ENCODE measurements at places on chromosomes 2 and 18.

GRCh38 chr2:197071213-197071612, 144.7 kb upstream of the PGAP1 start:
- no peak for DNase-seq

DNA sequence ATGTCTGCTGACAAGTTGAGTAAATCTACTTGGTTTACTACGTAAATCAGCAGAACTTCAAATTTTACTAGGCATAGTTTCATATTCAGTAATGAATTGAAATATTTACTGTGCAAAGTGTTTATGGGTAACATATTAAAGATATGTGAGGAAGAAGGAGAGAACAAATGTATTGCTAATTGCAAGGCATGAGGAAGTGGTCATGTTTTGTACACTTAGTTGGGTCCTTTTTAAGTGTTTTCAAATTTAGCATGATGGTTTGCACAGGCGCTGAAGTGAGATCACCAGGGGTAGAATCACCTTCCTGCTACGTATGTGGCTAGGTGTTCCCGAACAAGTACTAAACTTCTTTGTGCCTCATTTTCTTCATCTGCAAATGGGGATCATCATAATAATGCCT, 1534.4 kb downstream of the LRP1B start:
- DNase-seq: no peak

DNA sequence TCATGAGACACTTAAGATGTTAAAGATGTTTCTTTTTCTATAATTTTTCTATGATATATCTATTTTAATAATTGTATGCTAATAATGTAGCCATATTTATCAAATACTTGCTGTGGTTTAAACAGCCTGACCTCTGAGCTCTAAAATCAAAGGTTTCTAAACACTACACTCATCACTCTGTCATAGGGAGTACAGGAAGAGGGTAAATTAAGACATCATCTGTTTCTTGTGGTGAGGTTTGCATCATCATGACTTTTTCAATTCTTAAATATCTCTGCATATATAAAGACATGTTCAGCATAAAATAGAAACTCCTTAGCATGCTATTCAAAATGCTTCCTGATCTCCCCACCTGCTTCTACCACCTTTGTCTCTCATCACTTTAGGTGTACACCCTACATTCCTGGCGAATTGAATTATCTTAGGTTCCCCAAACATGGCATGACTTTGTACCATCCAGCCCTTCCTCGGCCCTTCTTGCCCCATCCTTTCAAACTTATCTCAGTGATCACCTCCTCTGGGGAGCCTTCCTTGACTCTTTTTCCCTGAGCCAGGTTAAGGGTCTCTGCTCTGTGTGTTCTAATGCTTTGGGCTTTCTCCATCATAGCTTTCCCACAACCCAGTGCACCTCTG, 105.3 kb upstream of the TTN start:
- DNase-seq: no peak

DNA sequence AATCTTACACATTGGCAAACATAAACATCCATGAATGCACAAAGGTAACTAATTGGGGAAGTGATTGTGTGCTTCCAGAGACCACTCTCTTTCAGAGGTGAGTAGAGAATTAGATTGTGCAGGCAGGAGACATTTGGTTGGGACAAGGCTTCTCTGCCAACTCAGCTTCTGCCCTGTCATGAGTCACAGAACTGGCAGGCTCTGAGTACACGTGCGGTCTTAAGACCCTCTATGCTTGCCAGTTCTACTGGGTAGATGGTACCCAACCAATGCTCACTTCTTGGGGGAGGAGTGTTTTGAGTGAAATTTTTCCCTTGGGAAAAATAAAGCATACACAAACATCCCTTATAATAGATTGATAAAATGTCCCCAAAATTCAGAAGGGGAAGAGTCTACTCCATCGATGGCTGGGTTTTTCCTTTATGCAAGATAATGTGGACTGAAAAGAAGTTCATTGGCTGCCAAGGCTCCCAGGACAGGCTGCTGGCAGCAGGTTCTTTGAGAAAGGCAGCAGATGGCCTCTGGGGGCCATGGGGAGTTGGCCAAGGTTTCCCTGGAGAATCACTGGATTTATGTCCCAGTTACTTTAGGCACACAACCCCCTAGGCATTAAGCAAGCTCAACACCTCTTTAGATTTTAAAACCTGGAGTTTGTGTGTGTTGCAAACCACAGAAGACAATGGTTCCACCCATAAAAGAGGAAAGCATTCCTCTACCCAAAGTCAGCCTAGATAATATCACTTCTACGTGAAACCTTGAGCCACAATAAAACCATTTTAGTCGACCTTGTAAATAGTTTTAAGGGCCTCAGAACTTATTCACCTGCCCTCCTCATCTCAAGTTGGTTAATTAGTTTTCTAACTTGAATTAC, 417.0 kb downstream of the TXNL1 start:
- no peak for DNase-seq

DNA sequence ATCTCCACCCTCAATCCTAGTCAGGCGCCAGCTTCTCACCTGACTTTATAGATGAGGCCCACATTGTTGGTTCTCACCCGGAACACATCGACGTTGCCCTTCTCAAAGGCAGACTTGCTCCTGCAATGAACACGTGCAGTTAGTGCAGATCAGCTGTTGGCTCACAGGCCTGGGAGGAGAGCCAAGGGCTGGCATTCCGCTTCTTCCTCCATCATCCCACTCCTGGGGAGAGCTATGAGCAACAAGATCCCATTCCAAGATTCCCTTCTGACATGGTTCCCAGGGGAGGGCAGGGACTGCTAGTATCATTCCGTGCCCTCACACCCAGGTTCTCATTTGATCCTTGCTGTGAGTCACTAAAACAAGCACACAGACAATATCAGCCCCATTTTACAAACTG, 15.1 kb downstream of the LOXHD1 start:
- DNase-seq: no peak

DNA sequence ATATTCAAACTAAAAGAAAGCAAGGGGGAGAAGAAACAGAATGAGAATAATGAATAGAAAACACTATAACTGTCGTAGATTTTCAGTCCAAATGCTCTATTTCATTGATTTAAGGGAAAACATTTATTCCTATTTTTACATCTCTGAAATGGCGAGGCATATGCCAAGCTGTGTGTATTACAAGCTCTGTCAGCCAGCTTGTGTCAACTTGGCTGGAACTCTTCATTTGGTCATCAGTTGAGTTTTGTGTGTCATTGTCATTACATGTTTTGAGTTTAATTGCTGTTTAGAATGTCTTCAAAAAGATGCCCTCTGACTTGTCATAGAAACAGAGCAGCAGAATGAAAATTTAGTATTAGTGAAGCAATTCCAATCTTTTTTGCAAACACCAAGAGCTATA, 8.1 kb upstream of the IL37 start:
- DNase-seq: no peak

DNA sequence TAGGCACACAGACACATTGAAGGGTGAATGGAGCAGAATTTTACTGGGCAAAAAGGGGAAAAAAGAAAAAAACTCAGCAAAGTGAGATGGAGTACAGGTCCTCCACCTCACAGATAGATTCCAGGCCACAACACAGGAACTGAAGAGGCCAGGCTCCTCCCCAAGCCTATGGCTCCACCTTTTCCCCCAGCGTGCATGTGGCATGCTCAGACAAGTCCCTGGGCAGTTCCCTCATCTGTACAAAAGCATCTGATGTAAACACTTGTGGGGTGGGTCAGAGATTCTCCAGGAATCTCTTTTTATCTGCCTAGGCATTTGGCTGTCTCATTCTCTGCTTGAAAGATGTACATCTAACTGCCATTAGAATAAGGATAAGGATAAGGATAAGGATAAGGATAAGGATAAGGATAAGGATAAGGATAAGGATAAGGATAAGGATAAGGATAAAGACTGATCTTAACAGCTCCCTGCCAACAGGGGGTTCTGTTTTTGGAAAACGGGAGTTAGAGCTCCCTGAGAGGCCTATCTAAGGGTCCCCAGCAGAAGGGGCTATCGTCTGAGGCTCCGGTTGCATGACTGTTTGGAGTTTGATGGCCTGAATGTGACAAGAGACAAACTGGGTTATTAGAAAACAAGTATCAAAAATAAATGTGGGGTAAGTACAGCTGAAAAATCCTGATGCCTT, 17.2 kb upstream of the ASXL3 start:
- DNase-seq: no peak

GRCh38 chr18:78255013-78255412, 724.6 kb upstream of the SALL3 start:
- DNase-seq: no peak

Measured in HuH-7.5 (cell line).